ENCODE measurements at places on chromosomes 3 and 15. TPM values are rescaled to one million over a fixed set of nuclear protein-coding genes. Genes with fewer than 3 reads are reported as not detected.

The OCA2 gene
- total RNA-seq: 0.26 TPM

The HEG1 gene
- total RNA-seq: 78.0 TPM

The THSD4 gene
- 6.5 TPM for total RNA-seq

The GOLGA8Q gene
- 0.98 TPM for total RNA-seq

DNA sequence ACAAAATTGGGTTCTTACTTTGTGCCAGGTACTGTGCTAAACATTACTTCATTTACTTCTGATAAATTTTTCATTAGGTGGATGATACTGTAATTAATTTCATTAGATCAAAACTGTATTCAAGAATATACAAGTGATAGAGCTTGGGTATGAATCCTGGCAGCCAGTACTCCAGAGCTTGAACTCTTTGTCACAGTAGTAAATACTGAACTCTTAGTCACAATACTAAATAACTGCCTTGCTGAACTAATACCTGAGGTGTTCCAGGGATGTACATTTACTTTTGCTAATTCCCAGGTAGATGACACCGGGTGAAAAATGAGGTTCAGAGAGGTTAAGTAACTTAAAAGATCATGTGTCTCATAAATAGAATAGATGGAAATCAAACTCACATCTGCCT lies 20.3 kb downstream of the FXR1 start:
- H3K4me3 ChIP-seq: no peak overlapping the region
- H3K36me3 ChIP-seq: peaks cover 16% of the 10 kb centered on the region
- no peak for DNase-seq
- H3K27ac ChIP-seq: no peak overlapping the region
- H3K4me1 ChIP-seq: peaks cover 28% of the 10 kb centered on the region

DNA sequence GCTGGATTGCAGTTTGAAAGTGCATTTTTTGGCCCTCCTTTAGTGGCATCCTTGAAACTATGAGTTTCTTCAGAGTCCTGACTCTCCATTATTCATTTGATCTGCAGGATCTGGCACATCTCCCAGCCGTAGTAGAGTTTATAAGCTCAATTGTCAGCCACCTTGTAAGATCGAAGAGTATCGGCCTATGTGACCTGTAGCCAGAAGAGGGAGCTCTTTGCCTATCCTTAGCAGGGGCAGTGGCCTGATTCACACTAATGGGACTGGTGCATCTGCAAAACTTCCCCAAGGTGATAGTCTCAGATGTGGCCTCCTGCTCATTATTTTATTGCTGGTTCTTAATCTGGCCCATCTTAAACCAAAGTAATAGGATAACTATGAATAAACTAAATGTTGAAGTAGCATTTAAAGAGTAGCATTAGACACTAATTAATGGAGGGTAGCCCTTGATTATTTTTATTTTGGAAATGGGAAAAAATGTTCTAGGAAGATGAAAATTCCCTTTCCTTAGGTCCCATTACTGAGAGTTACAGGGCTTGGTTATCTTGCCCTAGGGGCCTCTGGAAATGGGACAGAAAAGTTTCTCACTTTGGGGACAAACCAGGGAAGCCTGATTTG lies 21.2 kb downstream of the GCSAM start:
- no peaks in the 10 kb centered on the region for H3K27me3 ChIP-seq
- no peaks in the 10 kb centered on the region for H3K4me1 ChIP-seq
- H3K4me3 ChIP-seq: no peak overlapping the region
- no peak for DNase-seq
- no peak overlapping the region for H3K27ac ChIP-seq

GRCh38 chr15:101057841-101058407 lies 138.8 kb downstream of the LRRK1 start:
- no peak overlapping the region for H3K27ac ChIP-seq
- peak; percentile 82 for DNase-seq
- H3K27me3 ChIP-seq: no peaks in the 10 kb centered on the region
- peaks cover 50% of the 10 kb centered on the region for H3K36me3 ChIP-seq
- no peak overlapping the region for H3K4me3 ChIP-seq

DNA sequence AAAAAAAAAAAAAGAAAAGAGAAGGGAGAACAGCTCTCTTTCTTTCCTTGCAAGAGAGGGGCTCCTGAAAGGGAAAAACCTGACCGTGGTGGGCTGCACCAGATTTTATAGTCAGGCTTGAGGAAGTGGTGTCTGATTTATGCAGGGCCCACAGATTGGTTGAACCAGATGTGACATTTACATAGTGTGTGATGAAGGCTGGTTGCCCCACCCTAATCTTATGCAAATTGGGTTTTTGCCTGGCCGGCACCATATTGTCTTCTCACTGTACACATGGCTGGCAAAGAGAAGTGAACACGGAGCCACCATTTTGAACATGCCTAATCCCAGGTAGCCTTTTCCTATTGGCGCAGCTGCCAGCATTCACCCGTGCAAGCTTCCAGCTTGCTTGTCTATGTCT lies 154.4 kb downstream of the OXSM start:
- no peak overlapping the region for H3K4me3 ChIP-seq
- no peaks in the 10 kb centered on the region for H3K4me1 ChIP-seq
- H3K27me3 ChIP-seq: no peaks in the 10 kb centered on the region
- H3K27ac ChIP-seq: no peak overlapping the region
- DNase-seq: no peak

DNA sequence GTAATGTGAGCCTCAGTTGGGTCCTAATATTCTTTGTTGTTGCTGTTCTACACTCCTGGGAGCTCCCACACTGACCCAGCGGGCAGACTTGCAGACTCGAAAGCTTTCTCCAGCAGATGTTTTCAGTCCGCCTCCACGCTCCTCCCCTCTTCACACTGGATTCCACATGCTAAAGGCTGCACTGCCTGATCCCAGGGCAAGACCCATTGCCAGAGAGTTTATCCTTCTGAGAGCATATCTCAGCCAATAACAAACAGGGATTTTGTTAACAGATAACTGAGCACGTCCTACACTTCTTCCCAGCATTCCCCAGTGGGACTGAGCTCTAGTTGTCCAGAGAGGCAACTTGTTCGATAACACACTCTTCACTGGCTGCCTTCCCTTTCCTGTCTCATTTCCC lies 8.0 kb upstream of the COL6A6 start:
- H3K27me3 ChIP-seq: no peaks in the 10 kb centered on the region
- H3K4me1 ChIP-seq: no peaks in the 10 kb centered on the region
- no peak for DNase-seq
- H3K4me3 ChIP-seq: no peak overlapping the region

GRCh38 chr3:72041511-72041910 lies 256.6 kb upstream of the PROK2 start:
- no peak overlapping the region for H3K27ac ChIP-seq
- DNase-seq: no peak
- no peaks in the 10 kb centered on the region for H3K27me3 ChIP-seq
- no peak overlapping the region for H3K4me3 ChIP-seq
- no peaks in the 10 kb centered on the region for H3K36me3 ChIP-seq

DNA sequence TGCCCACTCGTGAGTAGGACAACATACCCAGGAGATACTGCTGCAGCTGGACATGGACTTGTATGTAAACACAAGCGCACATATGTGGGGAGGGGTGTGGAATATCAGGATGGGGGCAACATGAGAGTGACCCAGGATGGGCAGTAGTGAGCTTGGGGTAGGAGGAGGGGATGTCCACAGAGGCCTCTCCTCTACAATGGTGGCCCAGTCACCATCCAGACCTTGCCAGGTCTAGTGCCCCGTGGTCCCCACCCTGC lies 266 bp upstream of the ZBTB47 start:
- peaks cover 43% of the 10 kb centered on the region for H3K4me1 ChIP-seq
- H3K27ac ChIP-seq: peak overlapping the region; percentile 96
- peaks cover 7% of the 10 kb centered on the region for H3K36me3 ChIP-seq
- H3K4me3 ChIP-seq: peak overlapping the region; percentile 82
- DNase-seq: no peak

All from esophagus muscularis mucosa (tissue), 4 donors.